ENCODE measurements at places on chromosomes 3 and 15.

- DNase-seq = no peak
Measured at GRCh38 chr3:112425382-112425781, 73.9 kb downstream of the BTLA start.

GRCh38 chr3:42855547-42856380 is 19.9 kb downstream of the CYP8B1 start:
- DNase-seq = no peak

DNA sequence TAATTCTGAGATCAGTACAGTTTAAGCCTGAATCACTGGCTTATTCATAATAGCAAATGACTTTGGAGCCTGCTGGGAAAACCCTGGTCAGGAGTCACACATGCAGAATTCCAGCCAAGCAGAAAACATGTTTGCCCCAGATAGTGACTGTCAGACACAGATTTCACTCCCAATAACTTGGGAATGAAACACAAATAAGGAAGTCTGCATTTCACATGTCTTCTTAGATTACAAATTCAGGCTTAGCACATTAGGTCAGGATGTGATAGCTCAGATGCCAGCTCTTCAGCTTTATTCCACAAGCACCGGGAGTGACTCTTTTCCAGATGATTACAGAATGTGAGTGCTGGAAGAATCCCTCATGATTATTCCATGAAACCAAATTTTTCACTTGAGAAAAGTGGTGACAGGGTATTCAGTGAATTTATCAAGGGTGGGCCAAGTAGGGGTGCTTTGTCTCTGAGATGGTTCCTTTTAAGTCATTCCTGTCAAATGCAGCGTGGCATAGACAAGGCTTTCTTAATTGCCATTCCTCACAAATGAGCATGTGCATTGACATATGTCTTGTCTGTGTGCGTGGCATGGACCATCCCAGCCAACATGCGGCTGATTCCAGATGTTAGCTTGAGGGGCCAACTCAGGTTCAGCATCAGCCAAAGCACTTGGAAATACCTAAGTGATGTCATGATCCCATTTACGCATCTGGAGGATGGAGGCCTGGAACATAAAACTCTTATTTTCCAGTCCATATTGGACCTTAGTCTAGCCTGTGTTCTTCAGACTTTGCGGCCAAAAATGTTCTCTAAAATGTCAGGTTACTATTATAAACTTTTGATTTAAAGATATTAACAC is 191.0 kb downstream of the EPHB1 start:
- no peak for DNase-seq

- DNase-seq = peak; percentile 73
Measured at GRCh38 chr15:96330064-96330449, 443 bp upstream of the NR2F2 start.

All from kidney capillary endothelial cell (primary cell).